ENCODE measurements at places on chromosomes 1 and 21.

DNA sequence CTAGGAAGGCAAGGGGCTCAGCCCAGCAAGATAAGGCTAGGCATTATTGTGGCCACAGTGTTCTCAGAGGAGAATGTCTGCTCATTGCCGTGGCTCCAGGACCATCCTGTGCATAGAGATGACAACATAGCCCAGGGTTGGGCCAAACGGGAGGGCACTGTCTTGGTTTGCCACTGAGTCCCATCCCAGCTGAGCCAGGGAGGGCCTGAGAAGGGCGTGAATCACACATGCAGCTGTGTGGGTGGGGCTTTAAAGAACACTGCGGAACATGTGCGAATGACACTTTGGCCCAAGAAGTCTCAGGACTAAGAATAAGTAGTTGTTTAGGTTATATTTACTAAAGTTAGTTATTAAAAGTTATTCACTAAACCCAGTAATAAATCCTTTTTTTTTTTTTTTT, 18.5 kb downstream of the CHAF1B start:
- no peak for DNase-seq

GRCh38 chr21:31293986-31294385, 50.1 kb downstream of the TIAM1 start:
- peak; percentile 70 for DNase-seq

DNA sequence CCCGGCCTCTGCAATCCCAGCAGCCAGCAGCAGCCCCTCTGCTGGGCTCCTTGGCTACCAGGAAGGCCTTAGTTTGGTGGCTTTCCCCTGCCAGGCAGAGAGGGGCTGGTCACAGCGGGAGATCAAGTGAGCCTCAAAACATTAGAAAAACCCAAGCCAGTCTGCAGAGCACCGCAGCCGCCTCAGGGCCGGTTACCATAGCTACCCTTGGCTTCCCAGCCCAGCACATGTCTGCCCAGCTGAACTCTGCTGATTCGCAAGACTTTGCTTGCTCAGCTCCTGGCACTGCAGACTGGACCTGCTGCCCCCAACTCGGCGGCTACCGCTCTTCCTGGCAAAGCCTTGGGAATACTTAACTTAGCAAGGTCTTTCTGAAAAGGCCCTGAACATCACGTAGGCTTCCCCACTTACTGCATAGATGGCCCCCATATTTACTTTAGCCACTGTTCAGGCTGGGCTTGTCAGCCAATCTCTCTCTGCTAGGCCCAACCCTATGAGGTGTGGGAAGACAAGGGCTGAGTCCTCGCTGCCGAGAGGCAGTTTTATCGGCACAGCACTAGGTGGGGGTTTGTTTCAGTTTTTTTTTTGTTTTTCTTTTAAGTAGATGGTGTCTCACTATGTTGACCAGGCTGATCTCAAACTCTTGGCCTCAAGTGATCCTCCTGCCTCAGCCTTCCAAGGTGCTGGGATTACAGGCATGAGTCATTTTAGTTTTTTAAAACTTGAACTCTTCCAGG, 28.6 kb upstream of the PLEKHG5 start:
- DNase-seq: no peak

GRCh38 chr1:27001570-27002360, 8.3 kb downstream of the TRNP1 start:
- no peak for DNase-seq

DNA sequence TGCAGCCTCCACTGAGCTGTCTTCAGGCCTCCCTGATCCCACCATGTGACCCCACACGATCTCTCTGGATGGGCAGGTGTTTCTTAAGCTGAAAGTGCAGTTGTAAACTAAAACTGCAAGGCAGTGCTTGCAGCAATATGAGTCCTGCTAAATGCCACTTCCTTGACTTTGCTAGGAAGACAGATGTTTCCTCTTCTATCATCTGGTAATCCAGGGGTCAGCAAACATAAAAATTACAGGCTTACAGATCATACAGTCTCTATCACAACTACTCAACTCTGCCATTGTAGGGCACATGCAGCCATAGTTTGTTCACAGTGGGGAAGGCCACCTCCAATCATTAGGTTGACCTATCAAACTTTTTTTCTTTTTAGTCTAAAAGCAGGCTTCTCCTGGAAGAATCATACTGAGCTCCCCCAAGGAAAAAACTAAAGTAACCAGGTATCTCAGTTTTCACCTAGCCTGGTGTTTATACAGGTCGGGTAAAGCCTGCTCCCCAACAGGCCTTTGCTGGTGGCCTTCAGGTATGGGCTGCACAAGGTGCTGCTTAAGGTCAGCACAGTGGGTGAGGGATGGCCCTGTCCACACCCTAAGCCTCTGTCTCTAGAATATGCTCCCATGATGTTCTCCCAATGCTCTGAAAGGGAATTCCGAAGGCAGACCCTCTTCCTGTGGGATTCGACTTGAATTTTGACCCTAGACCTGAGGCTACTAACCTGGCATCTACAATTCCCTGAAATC, 10.8 kb downstream of the ABCA4 start:
- DNase-seq: no peak

- peak; percentile 62 for DNase-seq
Observed at GRCh38 chr1:227728059-227728891, 6.8 kb downstream of the JMJD4 start.

DNA sequence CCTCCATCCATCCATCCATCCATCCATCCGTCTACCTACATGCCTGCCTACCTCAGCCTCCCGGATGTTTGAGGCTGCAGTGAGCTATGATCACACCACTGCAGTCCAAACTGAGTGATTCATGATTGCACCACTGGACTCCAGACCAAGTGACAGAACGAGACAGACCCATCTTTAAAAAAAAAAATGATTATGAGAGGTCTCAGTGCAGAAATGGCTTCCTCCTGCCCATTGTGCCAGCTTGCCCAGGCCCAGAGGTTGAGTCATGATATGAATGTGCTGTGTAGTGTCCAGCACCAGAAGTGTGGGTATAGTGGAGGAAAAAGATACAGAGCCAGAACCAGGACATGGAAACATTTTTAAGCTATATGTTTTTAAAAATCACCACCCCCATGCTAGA, 149.9 kb downstream of the KIF26B start:
- no peak for DNase-seq

DNA sequence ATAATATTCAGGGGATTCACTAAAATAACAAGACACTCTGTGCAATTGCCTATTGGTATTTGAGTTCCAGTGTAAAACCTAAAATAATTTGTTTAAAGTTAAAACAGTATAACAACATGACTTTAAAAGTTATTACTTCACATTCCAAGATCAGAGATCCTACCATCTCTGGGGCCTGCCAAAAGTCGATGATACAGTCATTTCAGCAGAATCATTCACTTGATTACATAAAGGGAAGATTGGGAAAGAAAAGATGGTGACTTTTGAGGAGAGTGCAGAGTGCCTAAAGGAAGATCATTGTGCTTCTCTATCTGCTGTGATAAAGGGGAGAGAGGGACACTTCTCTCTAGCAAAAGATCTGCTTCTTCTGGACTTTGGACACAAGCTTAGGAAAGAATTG, 784.4 kb upstream of the ADGRL4 start:
- no peak for DNase-seq

DNA sequence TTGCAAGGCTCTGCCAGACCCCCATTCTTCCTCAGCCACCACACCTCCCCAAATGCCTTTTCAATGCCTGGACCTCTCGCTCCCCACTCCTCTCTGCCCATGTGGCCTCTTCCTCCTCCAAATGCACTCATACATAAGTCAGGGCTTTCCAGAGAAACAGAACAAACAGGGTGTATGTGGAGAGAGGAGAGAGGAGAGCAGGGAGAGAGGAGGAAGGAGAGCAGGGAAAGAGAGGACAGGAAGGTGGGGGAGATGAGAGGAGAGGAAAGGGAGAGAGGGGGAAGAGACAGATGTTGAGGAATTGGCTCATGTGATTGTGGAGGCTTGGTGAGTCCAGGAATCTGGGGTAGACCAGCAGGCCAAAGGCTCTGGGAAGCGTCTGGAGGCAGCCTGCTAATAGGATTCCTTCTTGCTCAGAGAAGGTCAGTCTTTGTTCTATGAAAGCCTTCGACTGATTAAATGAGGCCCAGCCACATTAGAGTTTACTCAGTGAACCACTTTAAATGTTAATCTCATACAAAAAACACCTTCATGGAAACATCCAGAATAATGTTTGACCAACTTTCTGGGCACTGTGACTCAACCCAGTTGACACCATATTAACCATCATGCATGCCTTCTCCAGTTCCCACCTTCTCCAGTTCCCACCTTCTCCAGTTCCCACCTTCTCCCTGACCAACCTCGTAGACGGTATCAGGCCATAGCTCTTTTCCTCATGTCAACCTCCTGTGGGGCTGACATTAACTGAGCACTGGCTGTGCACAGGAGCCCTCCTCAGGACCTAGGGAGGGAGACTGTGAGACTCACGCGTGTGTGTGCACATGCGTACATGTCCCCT, 11.3 kb upstream of the LGR6 start:
- DNase-seq: no peak

DNA sequence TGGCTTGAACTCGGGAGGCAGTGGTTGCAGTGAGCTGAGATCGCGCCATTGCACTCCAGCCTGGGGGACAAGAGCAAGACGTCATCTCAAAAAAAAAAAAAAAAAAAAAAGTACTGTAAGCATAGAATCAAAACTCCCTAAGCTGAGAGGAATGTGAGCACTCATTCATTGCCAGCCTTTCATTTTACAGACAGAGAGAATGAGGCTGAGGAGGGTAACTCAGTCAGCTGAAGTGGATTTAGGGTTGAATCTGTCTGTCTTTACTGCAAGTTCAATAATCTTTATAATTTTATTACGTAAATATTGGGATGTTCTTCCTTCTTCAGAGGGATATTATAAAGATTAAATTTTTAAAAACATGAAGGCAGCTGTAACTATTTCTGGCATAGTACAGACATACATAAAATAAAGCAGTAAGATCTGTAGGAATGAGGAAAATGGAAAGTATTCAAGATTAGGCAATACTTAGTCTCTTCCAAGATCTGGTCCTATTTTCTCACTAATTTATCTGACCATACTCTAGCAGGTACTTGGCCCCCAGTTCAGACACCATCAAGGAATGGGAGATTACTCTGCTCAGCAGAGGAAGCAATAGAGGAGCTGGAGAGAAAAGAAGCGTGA, 24.1 kb upstream of the MNDA start:
- no peak for DNase-seq

GRCh38 chr1:28129150-28129549, 40.7 kb upstream of the EYA3 start:
- DNase-seq: no peak

DNA sequence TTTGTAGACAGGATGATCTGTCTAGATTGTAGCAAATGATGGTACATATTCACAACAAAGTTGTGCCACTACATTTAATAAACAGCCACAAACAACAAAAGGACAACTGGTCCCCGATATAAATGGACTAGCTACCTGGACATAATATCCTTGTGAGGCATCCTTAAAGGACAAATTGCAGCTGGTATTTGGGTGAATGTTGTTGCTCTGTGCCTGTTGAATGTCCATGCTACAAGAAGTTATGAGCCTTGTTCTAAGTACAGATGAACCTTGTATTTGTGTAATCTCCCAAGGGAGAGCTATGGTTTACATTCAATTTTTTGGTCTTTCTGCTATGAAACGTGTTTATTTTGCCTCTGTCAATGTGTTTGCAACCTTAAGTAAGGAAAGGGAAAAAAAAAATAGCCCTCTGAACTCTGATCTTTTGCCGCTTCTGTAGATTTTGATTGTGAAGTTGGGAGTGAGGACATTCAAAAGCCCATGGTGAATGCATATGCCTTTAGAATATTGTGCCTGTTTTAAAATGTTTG, 26.5 kb downstream of the SFT2D2 start:
- no peak for DNase-seq

- no peak for DNase-seq
Observed at GRCh38 chr21:44899768-44900558, 20.7 kb downstream of the ITGB2 start.

DNA sequence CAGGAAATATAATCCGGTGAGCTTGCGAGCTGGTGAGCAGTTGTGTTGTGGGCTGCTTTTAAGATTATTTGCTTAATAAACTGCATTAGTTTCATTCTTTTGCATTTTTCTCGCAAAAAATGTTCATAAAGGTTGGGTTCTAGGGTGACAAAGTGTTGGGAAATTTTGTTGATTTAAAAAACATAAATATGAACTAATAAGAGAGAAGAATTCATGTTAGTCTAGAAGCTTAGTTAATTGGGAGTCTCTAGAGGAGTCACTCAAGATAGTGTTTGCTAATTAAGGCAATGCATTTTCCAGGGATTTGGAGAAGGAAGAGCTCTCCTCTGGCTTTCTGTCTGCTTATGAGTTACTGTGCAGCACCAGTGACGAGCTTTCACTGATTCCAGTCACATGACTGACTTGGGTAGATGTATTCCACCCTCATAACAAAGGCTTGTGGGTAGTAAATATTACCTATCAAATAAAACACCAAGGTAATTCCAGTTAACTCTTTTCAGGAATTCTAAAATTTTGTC, 417.0 kb downstream of the PTBP2 start:
- no peak for DNase-seq

- no peak for DNase-seq
Observed at GRCh38 chr1:109045595-109045994, 3.7 kb upstream of the WDR47 start.

GRCh38 chr1:86756062-86756406, 51.7 kb downstream of the SH3GLB1 start:
- DNase-seq: no peak

GRCh38 chr1:240242601-240243144, 151.0 kb downstream of the FMN2 start:
- no peak for DNase-seq

GRCh38 chr1:94741510-94741909, 78.6 kb upstream of the SLC44A3 start:
- no peak for DNase-seq

GRCh38 chr1:226874579-226875425, 4.4 kb downstream of the PSEN2 start:
- no peak for DNase-seq

- no peak for DNase-seq
Observed at GRCh38 chr1:150841626-150842025, 33.6 kb upstream of the CTSK start.

GRCh38 chr1:44246806-44247205, 33.5 kb downstream of the DMAP1 start:
- no peak for DNase-seq

GRCh38 chr1:30036229-30036547, 687.2 kb downstream of the MATN1 start:
- no peak for DNase-seq

- no peak for DNase-seq
Observed at GRCh38 chr1:10575616-10576015, 100.9 kb downstream of the PEX14 start.

- no peak for DNase-seq
Observed at GRCh38 chr1:55694310-55694801, 479.2 kb upstream of the USP24 start.

GRCh38 chr1:159829273-159829634, 2.6 kb downstream of the SLAMF8 start:
- DNase-seq: no peak

GRCh38 chr1:226908913-226909312, 31.2 kb upstream of the COQ8A start:
- no peak for DNase-seq

Measured in activated naive CD4-positive, alpha-beta T cell treated with Interleukin-2 at 50 U/mL for 16 hours (primary cell).